ENCODE measurements at places on chromosomes 6 and 20.

GRCh38 chr20:49471397-49471796 is 11.1 kb downstream of the KCNB1 start:
- peak; percentile 4 for DNase-seq

DNA sequence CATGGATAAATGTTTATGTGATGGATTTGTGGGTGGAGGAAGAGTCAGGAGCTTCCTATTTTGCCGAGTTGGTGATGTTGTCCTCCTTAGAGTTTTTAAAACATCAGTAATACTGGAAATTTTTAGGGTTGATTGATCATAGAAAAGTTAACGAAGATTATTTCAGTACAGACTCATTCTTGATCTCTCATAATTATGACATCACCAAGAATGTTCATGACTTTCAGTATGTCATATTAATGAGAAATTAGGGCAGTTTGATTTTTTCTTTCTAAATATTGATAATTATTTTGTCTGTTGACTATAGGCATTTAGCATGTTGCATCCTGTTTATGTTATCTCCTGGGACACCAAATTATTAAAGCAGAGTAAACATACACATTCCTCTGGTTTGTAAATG is 512.2 kb downstream of the CD109 start:
- no peak for DNase-seq

DNA sequence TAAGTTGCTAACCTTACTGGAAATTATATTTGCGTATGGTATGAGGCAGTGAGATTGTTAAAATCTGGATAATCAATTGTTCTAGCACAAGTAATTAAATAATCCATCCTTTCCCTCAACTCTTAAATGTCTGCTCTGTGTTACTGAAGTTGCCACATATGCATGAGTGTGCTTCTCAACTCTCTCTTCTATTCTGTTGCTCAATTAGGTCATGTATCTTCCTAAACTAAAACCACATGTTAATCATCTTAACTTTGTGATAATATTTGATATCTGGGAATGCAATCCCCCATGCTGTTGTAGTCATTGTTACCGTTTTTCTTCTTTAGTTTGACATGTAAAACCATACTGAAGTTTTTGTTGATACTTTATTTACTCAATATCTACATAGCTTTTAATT is 63.5 kb upstream of the STMND1 start:
- DNase-seq = no peak

GRCh38 chr20:36179170-36179945 is 24.8 kb downstream of the EPB41L1 start:
- DNase-seq = no peak

All from hematopoietic multipotent progenitor cell treated with erythropoietin and hydrocortisone succinate and interleukin-3 and kit ligand, for 6 days (in vitro differentiated cells).